Pulmonary artery endothelial cell (primary cell): ENCODE measurements at places on chromosomes 4 and X. TPM values are rescaled to one million over a fixed set of nuclear protein-coding genes. Genes with fewer than 3 reads are reported as not detected.

The GPRIN3 gene
- 0.11 and 1.2 TPM in 2 replicates for total RNA-seq

The FAT4 gene
- 29.7 and 46.8 TPM in 2 replicates for total RNA-seq

GRCh38 chr4:89894649-89895550 lies at the start of gene MMRN1:
TSS of gene MMRN1 (plus strand) at chr4:89894854. CDS start at chr4:89894972, 118 bp downstream.
- DNase-seq = peak; percentile 78

DNA sequence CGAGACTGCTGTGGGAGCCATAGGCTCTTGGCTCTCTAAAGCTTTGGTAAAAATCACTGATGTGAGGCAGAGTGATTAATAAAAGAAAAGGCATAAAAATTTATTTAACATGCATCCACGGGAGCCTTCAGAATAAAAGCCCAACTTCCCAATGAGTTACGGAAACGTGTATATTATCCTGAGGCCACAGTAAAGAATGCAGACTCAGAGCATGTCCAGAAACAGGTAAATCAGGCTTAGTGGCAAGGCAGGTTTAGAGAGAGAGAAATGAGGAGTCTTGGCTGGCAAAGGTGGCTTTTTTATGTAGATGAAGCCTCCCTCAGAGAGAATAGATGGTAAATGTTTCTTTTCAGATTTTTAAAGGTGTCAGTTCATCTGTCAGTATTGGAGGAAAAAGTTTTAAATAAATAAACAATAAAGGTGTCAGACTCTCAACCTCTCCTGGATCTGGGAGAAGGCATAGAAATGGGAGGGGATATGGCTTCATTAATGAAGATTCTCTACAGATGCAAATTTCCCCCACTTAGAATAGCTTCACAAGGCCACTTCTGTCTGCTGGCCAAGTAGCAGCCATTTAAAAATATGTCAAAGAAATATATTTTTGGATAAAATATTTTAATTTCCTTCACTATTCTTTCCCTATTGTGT lies 24.0 kb downstream of the C4orf51 start:
- DNase-seq = no peak

DNA sequence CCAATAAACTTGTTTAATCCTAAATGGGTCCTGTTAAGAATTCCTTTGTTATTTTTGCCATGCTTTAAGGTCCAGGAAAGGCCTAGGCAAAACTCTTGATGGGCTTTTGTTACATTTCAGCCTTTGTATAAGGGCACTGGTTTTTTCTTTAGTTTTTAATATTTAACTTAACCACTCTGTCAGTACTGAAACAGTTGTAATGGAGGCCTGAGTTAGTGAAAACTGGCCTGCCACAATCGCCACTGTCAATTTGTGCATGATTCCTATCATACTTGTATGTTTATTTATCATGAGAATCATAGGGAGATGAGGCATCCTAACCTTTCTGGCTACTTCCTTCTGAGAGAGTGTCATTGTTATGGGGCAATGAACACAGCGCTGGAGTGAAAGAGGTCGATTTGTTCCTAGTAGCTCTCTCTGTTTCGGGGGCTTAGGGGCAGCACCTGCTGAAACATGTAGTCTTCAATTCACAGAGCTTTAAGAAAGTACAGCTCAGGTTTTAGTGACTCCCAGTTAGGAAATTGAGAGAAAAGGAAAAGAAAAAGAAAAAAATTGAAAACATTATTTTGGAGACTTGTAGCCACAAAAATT lies 393.8 kb upstream of the FSTL5 start:
- no peak for DNase-seq

DNA sequence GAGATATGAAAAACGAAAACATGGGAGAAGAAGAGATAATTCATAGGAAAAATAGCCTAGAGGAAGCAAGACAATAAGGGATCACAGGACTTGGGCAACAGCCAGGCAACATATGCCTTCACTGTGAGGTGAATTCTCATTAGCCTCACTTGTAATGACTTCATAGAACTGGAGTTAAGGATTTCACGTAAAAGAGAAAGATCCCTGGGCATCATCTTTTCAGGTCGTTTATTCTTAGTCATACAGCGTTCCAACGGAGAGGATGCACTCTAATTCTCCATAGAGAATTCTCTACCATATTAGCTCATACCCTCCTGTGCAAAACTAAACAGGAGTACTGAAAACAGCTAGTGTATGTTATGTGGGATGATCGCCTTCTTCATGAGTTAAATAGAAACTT lies 1.4 kb downstream of the PRKG2 start:
- no peak for DNase-seq
